ENCODE measurements at places on chromosomes 3 and 15.

- no peak for DNase-seq
These were observed 8.3 kb downstream of the DAPK2 start for GRCh38 chr15:64037966-64038365.

DNA sequence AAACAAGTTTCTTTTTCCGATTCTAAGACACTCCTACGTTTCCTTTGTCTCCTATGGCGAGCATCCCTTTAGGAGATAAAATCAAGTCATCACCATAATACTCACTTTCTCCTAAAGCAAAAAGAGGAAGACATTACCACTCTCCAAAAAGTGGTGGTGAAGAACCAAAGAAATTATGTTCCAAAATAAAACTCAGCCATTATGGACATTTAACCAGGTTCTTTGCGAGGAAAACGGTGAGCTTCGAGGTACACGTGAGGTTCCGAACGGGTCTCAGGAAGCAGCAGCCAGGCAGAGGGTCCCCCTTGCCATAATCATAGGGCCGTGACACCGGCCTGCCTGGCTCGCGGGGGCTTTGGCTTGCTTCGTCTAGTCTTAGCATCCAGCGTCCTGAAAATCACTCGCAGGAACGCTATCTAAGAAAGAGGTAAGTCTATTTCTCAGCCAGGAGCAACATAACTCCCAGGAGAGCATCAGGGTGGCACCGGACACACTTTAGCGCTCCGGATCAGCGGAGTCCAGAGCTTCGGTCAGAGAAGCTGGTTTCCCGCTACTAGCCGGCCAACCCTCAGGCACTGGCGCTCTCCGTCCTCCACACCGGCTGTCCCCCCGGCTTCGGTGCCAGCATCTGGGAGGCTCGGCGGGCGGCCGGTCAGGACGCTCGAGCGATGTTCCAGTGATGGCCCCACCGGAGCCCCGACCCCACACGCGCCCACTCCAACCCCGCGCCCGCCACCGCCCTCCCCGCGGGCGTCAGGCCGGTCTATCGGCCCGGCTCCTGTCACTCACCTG lies 581 bp downstream of the IP6K1 start:
- no peak for DNase-seq

DNA sequence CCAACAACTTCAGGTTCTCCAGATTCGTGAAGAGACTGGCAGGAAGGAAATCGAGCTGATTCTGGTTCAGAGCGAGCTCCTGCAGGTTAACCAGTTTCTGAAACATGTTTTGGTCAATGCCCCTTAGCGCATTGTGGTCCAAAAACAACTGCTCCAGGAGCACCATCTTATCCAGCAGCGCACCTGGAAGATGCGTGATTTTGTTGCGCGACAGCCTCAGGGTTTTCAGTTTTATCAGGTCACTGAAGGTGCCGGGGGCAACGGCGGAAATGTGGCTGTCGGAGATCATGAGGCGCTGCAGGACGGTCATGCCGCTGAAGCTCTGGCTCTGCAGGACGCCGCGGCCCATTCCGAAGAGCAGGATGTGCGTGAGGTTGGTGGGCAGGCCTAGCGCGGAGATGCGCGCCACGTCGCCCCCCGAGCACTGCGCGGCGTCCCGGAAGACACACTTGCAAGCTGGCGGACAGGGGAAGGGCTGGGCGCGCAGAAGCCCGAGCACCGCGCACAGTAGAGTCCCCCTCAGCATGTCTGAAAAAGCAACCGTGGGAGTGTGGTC lies 1.2 kb downstream of the GP5 start:
- no peak for DNase-seq

DNA sequence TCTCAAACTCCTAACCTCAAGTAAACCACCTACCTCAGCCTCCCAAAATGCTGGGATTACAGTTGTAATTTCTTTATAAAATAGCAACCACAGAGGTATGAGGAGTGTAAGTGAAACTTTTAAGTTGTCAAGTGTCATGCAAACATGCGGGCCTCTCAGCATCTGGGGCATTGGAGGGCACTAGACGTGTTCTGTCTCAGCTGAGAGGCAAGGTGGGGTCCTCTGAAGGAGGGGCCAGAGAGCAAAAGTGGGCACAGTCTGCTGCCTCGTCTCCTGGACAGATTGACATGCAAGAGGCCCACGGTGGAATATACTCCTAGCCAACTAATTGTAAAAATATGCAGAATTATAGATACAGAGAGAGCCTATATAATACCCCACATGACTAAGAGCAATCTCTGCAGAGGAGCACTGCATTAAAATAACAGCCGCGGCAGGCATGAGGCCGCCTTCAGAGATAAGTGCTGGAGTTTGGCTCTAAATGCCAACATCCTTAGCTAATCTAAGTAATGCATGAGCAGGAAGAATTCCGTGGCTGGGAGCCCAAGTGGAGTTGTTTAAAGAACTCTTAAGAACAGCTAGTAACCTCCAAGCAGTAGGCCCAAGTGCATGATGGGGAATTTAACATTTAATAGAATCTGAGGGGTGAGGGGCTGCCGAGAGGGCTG lies 87.8 kb upstream of the RNU6-1 start:
- no peak for DNase-seq

- DNase-seq: no peak
These were observed 76.3 kb downstream of the PCSK6 start for GRCh38 chr15:101413239-101413638.

GRCh38 chr3:120224237-120224636 lies 60.8 kb downstream of the GPR156 start:
- DNase-seq: no peak

DNA sequence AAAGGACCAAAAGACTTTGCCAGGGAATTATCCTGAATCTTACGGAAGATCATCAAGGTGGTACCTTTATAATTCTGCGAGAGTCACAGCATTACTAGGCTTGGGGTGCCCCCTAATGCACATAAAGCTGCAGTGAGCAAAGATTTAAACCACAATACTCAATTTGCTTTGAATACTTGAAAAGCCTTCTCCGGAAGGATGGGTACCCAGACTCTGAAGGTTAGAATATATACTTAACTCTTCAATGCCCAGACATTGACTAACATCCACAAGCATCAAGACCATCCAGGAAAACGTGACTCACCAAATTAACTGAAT lies 117.8 kb upstream of the KCNH8 start:
- DNase-seq: no peak

GRCh38 chr3:38645601-38646000 lies 3.9 kb downstream of the SCN5A start:
- DNase-seq: no peak

- no peak for DNase-seq
These were observed 20.7 kb downstream of the TCAIM start for GRCh38 chr3:44359146-44359751.

DNA sequence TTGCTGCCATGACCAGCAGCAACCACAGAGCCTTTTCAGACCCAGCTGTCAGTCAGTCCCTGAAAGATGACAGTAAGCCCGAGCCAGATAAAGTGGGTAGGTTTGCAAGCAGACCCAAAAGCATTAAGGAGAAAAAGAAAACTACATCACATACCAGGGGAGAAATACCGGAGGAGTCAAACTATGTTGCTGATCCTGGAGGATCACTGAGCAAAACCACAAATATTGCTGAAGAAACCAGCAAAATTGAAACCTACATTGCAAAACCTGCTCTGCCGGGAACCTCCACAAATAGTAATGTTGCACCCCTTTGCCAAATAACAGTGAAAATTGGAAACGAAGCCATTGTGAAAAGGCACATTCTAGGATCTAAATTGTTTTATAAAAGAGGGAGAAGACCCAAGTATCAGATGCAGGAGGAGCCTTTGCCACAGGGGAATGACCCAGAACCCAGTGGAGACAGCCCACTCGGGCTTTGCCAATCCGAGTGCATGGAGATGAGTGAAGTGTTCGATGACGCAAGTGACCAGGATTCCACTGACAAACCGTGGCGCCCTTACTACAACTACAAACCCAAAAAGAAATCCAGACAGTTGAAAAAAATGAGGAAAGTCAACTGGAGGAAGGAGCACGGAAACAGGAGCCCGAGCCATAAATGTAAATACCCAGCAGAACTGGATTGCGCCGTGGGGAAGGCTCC lies 42.1 kb upstream of the RASA2 start:
- no peak for DNase-seq

GRCh38 chr3:73094951-73095350 lies 33.5 kb downstream of the EBLN2 start:
- no peak for DNase-seq

DNA sequence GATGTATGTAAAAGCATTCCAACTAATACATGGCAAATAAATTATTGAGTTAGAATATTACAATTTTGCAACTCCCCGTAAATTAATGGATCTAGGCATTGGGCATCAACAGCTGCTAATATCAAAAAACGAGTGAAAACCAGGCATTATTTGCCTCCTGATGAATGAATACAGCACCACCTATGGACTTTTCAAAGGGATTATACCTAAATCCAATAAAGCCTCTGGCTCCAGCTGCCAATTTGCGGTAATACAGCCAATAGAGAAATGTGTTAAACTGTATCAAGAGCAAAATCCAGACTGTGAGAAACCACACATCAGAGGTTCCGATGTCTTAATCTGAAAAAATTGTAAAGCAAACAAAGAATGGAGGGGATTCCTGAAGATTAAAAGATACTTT lies 16.3 kb upstream of the A4GNT start:
- DNase-seq: no peak

GRCh38 chr3:33287672-33288282 lies 10.5 kb downstream of the FBXL2 start:
- DNase-seq: no peak

- no peak for DNase-seq
These were observed 25.9 kb downstream of the SHISA5 start for GRCh38 chr3:48477959-48478520.

GRCh38 chr3:14553871-14554270 lies 13.7 kb upstream of the GRIP2 start:
- DNase-seq: no peak

GRCh38 chr15:93045191-93045785 lies 43.7 kb downstream of the RGMA start:
- no peak for DNase-seq

- no peak for DNase-seq
These were observed 150.2 kb downstream of the SMAD6 start for GRCh38 chr15:66852064-66852905.

DNA sequence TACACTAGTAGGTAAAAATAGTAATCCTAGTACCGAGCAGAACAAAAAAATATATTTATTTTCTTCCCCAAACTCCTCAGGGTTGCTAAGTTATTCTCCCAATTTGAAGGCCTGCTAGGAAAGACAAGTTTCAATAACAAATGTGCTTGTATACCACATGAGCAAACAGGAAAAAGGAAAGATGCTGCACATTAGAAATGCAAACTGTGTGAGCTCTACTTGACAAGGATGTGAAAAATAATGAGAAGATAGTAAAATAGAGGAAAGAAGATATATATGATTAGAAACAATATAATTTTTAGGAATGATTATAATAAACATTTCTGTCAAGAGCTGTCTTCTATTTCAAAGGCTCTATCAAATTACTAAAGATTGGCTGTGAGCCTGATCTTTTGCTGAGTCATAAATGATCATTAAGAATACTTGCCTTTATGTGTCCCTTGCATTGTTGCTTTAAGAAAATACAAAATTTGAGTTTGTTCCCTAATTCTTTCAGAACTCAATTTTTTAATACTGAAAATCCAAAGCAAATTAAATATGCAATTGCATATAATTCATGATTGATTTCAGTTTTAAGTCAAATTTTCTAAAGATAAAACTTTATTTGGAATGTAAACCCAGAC lies 174.2 kb downstream of the NEK10 start:
- no peak for DNase-seq

DNA sequence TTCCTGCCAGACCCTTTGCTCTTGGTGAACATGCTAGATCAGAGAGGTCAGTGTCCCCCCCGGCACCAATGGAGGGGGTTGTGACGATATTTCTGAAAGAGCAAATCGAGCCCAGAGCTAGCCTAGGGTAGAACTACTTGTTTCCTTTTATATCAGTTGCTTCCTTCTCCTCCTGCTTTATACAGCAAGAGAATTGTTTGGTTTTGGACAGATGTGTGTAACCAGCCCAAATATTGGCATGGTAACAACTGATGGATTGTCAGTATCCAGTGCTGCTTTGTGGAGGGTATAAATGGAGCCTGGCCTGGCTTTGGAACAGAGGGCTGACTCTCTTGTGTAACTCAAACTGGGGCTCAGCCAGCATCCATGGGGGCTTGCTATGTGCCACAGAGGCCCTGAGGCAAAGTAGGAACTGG lies 27.2 kb downstream of the SNX1 start:
- DNase-seq: no peak

GRCh38 chr3:15647611-15648167 lies 46.1 kb downstream of the BTD start:
- peak; percentile 43 for DNase-seq

DNA sequence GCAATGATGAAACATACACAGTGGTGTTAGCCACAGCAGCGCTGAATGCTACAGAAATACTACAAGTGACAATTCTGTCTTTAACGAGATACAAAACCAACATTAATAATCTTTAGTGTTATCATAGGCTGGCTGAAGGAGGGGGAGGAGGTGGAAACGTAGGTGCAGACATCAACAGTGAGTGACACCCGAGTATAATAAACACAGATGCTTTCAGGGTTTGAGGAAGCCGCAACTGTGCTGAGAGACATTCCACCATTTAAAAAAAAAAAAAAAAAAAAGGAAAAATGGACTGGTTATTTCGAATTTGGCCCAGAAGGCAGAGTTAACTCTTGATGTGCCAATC lies 4.3 kb upstream of the IGDCC3 start:
- DNase-seq: no peak

DNA sequence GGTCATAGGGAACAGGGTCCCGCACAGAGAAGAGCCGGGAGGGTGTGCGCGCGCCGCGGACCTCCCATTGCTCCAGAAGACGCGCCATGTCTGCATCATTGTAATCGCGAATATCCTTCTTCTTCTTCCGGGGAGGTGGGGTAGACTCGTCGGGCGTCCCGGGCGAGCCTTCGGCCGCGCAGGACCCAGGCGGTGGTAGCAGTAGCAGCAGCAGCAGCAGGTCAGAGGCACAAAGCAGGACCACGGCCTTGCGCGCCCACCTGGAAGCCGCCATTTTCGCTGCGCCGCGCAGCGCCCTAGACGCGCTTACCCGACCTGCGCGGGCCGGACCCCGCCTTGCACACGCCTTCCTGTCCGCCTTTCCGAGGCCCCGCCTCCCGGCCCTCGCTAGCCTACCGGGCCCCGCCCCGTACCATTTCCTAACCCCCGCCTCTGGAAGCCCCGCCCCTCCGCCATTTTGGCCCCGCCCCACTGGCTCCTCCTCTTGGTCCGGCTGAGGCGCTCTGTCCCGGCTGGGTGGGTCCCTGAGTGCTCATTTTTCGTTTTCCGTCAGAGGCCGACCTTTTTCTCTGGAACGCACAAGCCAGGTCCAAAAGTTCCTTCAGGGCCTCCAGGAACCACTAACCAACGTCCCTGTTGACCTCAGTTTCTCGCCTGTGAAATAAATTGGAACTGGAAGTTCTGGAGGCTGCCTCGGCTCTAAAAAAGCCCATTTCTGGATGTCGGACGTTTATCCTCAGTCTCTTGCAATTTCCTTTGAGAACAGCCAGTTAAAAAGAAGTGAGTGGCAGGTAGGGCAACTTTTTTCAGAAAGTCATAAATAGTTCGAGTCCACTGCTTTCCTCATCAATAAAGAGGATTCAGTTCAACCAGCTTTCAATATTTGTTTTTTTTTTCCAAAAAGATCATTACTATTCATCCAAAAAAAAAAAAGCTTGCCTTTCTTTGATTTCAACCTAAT lies at the start of gene MESD:
MESD (minus strand) TSS at position 302 of the 961 bp plus-strand sequence; CDS start at position 274, 28 bp downstream.
- DNase-seq: peak; percentile 94

- DNase-seq: peak; percentile 88
These were observed at the start of gene TNIK for GRCh38 chr3:171459942-171460724. TSS of gene TNIK (minus strand) at chr3:171460405. CDS start at chr3:171460063, 342 bp downstream.

Data from stimulated activated CD4-positive, alpha-beta T cell treated with anti-CD3 and anti-CD28 coated beads, Interleukin-4, amount 100 ng/mL, for 4 hours (primary cell).